ENCODE measurements at places on chromosomes 2 and 18. TPM values are rescaled to one million over a fixed set of nuclear protein-coding genes. Genes with fewer than 3 reads are reported as not detected.
A peak's percentile ranks its signal among the peaks of the same experiment; 100 is the strongest.

The CNTNAP5 gene
- not detected for total RNA-seq

The FAM228A gene
- 1.4 TPM for total RNA-seq

DNA sequence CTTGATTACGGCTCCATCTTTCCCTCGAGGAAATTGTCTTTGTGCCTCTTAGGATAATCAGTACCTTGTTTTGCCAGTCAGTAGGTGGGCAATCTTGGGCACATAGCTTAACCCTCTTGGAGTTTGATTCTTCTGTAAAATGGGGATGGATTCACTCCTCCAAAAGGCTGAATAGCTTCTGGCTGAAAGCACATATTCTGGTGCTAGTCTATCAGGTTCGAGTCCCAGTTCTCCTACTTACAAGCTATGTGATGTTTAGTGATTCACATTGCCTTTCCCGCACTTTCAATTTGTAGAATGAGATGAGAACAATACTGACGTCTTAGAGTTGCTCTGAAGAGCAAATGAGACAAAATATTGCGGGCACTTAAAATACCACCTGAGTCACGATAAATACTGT lies 43.9 kb downstream of the ATIC start:
- DNase-seq, result no peak

DNA sequence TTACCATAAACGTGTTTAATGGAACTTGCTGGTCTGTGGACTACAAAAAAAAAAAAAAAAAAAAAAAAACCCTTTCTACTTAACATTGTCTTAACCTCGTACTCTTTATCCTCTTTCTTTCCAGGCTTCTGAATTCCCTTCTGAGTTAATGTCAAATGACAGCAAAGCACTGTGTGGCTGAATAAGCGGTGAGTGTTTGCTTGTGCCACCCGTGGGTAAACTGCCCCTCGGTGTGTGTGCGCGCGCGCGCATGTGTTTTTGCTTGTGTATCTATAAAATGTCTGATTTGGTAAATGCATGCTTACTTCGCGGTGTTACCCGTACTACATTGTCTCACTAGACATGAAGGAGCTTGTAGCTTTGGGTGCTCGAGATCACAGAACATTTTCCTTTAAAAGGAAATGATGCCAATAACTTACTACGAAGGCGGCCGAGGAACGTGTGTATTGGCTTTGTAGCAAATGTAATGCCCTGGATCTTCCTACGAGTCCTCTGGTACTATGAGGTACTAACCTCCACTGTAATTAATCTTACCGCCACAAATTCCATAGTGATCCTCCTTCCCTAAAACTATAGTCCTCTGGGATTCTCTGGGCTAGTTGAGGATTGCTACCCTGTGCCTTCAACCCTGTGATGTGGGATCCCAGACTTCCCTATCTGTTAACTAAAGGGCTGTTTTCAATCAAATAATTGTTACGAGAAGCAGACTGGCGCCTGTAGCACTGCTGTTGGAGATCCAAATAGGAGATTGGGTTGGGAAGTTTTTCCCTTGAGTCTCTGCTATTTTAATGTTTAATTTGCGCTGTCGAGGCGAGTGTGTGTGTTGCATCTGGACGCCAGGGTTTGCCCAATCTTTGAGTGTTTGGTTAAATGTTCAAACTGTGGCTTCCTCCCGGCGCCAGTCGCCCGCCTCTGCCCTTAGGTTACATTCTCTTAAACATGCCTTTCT lies 1.1 kb downstream of the ID2 start:
- peak; percentile 71 for DNase-seq

DNA sequence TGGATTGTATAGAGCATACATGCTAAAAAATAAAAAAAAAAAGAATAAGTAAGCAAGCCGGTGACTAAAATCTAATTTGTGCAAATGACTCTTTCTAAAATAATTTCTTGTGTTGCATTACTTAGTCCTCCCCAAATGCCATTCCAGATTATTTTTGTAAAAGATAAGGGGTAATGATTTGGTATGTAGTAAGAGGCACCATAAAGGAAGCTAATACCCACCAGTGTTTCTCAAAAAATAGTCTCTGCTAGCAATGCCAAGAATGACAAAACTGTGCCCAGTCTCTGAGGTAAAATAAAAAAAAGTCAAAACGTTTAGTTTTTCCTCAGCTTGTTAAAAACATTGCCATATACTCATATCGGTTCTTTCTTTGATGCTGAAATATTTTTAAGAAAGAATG lies 2.7 kb downstream of the METTL5 start:
- DNase-seq, result no peak

The DTNA gene
- 19.2 TPM for total RNA-seq

The EML6 gene
- 7.3 TPM for total RNA-seq

DNA sequence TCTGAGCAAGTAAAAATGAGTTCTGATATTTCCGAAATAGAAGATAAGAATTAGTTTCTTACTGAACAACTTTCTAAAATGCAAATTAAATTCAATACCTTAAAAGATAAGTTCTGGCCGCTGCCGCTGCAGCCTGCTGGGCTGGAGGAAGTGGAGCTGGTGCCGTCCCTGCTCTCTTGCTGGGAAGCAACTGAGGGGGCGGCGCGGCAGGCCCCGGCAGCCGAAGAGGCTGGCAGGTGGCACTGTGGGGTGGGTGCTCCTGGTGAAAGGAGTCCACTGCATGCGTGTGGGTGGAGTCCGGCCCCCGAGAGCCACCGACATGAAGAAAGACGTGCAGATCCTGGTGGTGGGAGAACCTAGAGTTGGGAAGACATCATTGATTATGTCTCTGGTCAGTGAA lies 89.5 kb upstream of the ZNF519 start:
- peak; percentile 68 for DNase-seq

DNA sequence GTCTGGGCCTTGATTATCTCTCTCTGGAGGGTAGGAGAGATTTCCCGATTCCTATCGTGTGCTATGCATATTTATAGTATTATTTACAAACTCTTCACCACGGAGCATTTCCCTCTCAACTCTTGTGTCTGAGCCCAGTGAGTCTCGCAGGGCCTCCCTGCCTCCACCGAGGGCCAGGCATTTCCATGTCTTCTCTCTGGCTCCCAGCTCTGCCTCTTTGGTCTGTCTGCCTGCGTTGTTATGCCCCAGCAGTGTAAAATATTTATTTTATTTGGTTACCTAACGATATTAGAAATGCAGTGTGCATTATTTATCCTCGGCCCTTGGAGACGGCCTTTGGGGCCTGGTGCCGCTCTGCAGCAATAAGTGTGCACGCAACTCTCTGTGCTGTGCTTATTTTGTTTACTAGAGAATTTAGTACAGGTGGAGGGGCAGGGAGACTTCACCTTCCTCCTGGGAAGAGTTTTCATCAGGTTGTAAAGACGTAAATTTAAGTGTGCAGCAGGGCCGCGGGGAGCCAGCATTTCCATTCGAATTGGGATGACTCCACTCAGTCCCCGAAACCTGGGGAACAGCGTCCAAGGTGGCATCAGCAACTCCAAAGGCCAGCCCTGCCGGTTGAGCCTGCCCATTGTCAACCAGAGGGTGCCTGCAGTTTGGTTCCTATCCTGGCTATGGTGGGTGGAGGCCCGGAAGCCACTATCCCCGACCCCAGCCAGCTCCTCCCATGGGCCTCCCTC lies 100.2 kb downstream of the PTGR3 start:
- no peak for DNase-seq

All from upper lobe of left lung (tissue), 6 donors.